ENCODE measurements at places on chromosomes 12 and 14.

DNA sequence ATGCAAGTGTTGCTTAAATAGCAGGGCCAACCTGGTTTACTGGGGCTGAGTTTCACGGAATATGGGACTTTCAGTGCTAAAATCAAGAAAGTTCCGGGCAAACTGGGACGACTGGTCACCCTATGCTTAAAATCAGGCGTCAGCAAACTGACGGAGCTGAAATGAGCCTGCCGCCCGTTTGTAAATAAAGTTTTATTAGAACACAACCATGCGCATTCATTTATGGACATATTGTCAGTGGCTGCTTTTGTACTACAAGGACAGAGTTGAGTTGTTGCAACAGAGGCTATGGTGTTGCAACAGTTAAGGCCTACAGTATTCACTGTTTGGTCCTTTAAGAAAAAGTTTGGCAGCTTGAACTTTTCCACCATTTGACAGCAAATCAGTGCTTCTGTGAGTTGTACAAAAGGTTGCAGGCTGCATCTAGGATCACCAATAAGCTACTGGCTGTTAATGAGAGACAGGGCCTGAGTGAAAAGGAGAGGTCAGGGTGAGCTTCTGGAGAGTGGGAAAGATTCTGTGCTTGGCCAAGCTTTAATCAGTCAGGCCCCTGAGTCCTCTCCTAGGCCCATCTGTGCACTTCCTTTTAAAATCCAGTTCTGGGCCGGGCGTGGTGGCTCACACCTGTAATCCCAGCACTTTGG lies 13.3 kb downstream of the SELPLG start:
- no peak for DNase-seq

DNA sequence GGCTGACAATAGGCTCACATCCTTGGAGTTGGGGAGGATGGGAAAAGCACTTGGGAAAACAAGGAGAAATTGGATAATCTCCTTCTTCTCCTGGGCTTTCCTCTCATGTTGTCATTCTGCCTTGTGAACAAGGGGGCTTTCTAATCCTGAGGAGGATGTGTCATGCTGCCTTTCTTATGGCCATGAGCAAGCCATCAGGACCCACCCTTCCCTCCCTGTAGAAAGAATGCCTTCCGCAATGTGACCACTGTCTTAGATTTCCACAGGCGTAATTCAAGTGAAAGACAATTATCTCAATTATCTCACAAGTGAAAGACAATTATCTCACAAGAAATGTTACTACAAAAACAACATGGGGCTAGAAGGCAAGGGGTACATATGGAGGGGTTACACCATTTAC lies 3.0 kb upstream of the OR6S1 start:
- no peak for DNase-seq

- DNase-seq = no peak
Observed at GRCh38 chr12:1147821-1148220, 156.8 kb downstream of the ERC1 start.

DNA sequence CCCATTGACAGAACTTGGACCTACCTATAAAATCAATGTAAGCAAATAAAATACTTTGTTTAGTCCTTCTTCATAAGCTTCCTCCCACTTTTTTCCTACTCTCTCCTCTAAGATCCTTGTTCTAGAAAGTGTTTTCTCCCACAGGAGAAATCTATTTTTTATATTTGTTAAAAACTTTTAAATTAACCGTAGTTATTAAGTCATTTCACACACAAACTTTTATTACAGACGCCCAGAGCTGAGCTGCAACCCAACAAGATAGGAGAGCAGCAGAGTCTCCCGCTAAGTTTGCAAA lies 27.7 kb downstream of the DAD1 start:
- no peak for DNase-seq

GRCh38 chr12:124162151-124163110 lies 132.5 kb upstream of the RFLNA start:
- DNase-seq = no peak

DNA sequence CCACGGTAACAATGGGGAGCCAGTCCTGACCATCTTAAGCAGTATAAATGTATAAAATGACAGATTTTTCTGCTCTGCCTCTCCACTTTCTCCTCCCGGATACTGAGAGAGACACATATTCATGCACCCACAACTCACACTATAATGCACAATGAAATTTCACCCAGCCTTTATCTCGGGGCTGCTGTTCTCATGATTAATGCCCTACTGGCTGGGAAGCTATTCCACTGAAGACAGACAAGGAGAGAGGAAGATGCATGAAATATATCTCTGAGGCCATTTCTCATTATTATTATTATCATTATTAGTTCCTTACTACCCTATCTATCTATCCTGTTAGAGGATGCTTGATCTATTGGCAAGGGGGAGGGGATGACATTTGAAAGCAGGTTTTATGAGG lies 501.7 kb downstream of the DIO2 start:
- no peak for DNase-seq

- no peak for DNase-seq
Observed at GRCh38 chr14:89374908-89375307, 42.1 kb downstream of the FOXN3 start.

DNA sequence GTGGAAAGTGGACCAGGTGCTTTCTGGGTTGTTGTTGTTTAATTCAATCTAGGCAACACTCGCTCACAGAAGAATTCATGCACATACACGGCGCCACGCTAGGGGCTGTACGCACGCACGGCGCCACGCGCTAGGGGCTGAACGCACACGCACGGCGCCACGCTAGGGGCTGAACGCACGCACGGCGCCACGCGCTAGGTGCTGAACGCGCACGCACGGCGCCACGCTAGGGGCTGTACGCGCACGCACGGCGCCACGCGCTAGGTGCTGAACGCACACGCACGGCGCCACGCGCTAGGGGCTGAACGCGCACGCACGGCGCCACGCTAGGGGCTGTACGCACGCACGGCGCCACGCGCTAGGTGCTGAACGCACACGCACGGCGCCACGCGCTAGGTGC lies 54.3 kb downstream of the NINJ2 start:
- DNase-seq = no peak

GRCh38 chr14:87122166-87122565 lies 870.8 kb downstream of the GALC start:
- DNase-seq = no peak

- no peak for DNase-seq
Observed at GRCh38 chr14:100117633-100118395, 41.6 kb downstream of the DEGS2 start.

- DNase-seq = no peak
Observed at GRCh38 chr12:96261557-96261956, 67.4 kb downstream of the ELK3 start.

GRCh38 chr12:103207936-103208335 lies 250.5 kb downstream of the ASCL1 start:
- no peak for DNase-seq
